ENCODE measurements at places on chromosomes 5 and 9.
A peak's percentile ranks its signal among the peaks of the same experiment; 100 is the strongest.

- no peak overlapping the region for H3K27ac ChIP-seq
- peak overlapping the region; percentile 58 for H3K4me3 ChIP-seq
- DNase-seq, result no peak
- H3K36me3 ChIP-seq, result peaks cover 59% of the 10 kb centered on the region
Measured at GRCh38 chr5:43123887-43124286, 3.2 kb downstream of the ZNF131 start.

GRCh38 chr9:13144166-13144775 is 135.2 kb downstream of the MPDZ start:
- DNase-seq, result no peak
- no peak overlapping the region for H3K4me3 ChIP-seq
- no peaks in the 10 kb centered on the region for H3K27me3 ChIP-seq

- H3K27ac ChIP-seq, result no peak overlapping the region
- no peaks in the 10 kb centered on the region for H3K4me1 ChIP-seq
- H3K27me3 ChIP-seq, result no peaks in the 10 kb centered on the region
- no peaks in the 10 kb centered on the region for H3K36me3 ChIP-seq
Measured at GRCh38 chr5:135013947-135014570, 20.0 kb downstream of the PITX1 start.

DNA sequence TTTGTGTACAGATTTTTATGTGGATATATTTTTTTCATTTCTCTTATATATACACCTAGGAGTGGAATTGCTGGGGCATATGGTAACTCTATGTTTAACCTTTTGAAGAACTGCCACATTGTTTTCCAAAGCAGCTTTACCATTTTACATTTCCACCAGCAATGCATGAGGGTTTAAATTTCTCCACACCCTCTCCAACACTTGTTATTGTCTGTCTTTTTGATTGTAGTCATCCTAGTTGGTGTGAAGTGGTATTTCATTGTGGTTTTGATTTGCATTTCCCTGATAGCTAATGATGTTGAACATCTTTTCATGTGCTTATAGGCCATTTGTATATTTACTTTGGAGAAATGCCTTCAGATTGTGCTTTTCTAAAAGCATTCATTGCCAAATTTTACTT is 39.1 kb downstream of the YTHDC2 start:
- H3K27me3 ChIP-seq, result no peaks in the 10 kb centered on the region
- DNase-seq, result no peak
- no peak overlapping the region for H3K27ac ChIP-seq

GRCh38 chr5:42929871-42930270 is 110.2 kb downstream of the ANXA2R start:
- DNase-seq, result no peak
- no peaks in the 10 kb centered on the region for H3K4me1 ChIP-seq
- H3K27me3 ChIP-seq, result peaks cover 10% of the 10 kb centered on the region
- no peak overlapping the region for H3K27ac ChIP-seq
- no peaks in the 10 kb centered on the region for H3K36me3 ChIP-seq
- no peak overlapping the region for H3K4me3 ChIP-seq

DNA sequence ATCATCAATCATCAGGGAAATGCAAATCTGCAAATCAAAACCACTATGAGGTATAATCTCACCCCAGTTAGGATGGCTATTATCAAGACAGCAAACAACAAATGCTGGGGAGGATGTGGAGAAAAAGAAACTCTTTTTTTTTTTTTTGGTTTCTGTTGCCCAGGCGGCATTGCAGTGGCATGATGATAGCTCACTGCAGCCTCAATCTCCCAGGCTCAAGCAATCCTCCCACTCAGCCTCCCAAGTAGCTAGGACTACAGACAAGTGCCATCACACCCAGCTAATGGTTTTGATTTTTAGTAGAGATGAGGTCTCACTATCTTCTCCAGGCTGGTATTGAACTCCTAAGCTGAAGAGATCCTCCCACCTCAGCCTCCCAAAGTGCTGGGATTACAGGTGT is 5.4 kb upstream of the CNTRL start:
- no peaks in the 10 kb centered on the region for H3K27me3 ChIP-seq
- H3K36me3 ChIP-seq, result peaks cover 19% of the 10 kb centered on the region
- H3K4me3 ChIP-seq, result no peak overlapping the region
- no peak for DNase-seq
- H3K4me1 ChIP-seq, result peaks cover 40% of the 10 kb centered on the region

GRCh38 chr5:111511831-111512374 is 432 bp downstream of the STARD4 start:
- no peak for DNase-seq
- no peaks in the 10 kb centered on the region for H3K27me3 ChIP-seq
- peak overlapping the region; percentile 88 for H3K27ac ChIP-seq
- H3K4me3 ChIP-seq, result peak overlapping the region; percentile 89
